ENCODE measurements at places on chromosomes 13 and 19. TPM values are rescaled to one million over a fixed set of nuclear protein-coding genes. Genes with fewer than 3 reads are reported as not detected.

The KLK2 gene
- total RNA-seq = not detected

The DAND5 gene
- not detected for total RNA-seq

The STOML3 gene
- total RNA-seq = not detected

The RGS9BP gene
- total RNA-seq = 0.22 TPM

The NXNL1 gene
- total RNA-seq = not detected

The CBLC gene
- total RNA-seq = not detected

The C5AR1 gene
- 0.66 TPM for total RNA-seq
